ENCODE measurements at places on chromosomes 5 and 9. TPM values are rescaled to one million over a fixed set of nuclear protein-coding genes. Genes with fewer than 3 reads are reported as not detected.
A peak's percentile ranks its signal among the peaks of the same experiment; 100 is the strongest.

GRCh38 chr5:73373814-73374510, 74.6 kb downstream of the FOXD1 start:
- peaks cover 63% of the 10 kb centered on the region for H3K27me3 ChIP-seq
- H3K4me3 ChIP-seq = no peak overlapping the region
- H3K27ac ChIP-seq = no peak overlapping the region
- no peaks in the 10 kb centered on the region for H3K36me3 ChIP-seq
- no peak for DNase-seq

DNA sequence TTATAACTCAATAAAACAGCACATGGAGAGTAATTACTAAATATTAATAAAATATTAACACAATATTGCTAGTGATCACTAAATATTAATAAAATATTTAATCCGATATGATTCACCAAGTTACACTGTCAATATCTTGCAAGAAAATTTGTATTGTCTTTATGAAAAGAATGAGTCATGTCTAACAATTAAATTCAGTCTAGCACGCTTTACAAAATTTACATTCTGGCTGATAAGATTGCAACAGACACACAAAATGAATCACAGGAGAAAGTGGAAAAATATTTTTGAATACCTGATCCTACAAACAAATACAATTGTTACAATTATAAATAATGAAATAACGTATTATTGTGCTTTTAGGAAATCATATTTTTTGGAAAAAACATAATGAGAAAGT, 567.2 kb downstream of the EFNA5 start:
- DNase-seq = no peak
- no peaks in the 10 kb centered on the region for H3K27me3 ChIP-seq
- no peaks in the 10 kb centered on the region for H3K4me1 ChIP-seq
- H3K27ac ChIP-seq = no peak overlapping the region

DNA sequence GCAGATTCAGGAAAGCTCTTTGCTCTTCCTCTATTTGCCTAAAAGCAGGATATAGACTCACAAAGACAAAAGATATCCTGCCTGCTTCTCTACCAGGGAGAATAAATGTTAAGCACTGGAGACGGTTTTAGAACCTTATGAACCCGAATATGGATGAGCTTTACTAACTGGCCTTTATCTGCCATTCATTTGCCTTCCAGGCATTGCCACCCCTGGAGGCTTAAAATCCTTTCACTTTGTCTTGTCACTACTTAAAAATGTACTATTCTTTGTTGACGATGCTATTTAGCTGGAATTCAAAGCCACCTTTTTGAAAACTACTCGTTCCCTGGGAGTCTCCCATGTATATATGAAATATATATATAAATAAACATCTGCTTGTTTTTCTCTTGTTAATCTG, 23.2 kb upstream of the LVRN start:
- DNase-seq = no peak
- peaks cover 4% of the 10 kb centered on the region for H3K27me3 ChIP-seq
- H3K4me1 ChIP-seq = no peaks in the 10 kb centered on the region
- H3K4me3 ChIP-seq = no peak overlapping the region

GABRA1 gene
- not detected for total RNA-seq

CD180 gene
- total RNA-seq = not detected

GRCh38 chr5:180639741-180640610, 9.4 kb downstream of the FLT4 start:
- no peaks in the 10 kb centered on the region for H3K27me3 ChIP-seq
- no peaks in the 10 kb centered on the region for H3K4me1 ChIP-seq
- no peak for DNase-seq
- H3K27ac ChIP-seq = no peak overlapping the region
- no peak overlapping the region for H3K4me3 ChIP-seq
- no peaks in the 10 kb centered on the region for H3K36me3 ChIP-seq

- H3K27me3 ChIP-seq = no peaks in the 10 kb centered on the region
- peak overlapping the region; percentile 34 for H3K27ac ChIP-seq
- H3K4me1 ChIP-seq = peaks cover 33% of the 10 kb centered on the region
- DNase-seq = no peak
- H3K36me3 ChIP-seq = peaks cover 3% of the 10 kb centered on the region
Observed at GRCh38 chr5:55072666-55073065, 29.8 kb upstream of the GZMA start.

- no peaks in the 10 kb centered on the region for H3K4me1 ChIP-seq
- H3K27ac ChIP-seq = no peak overlapping the region
- H3K36me3 ChIP-seq = no peaks in the 10 kb centered on the region
- no peak overlapping the region for H3K4me3 ChIP-seq
Observed at GRCh38 chr9:19208653-19209052, 21.8 kb upstream of the DENND4C start.

DNA sequence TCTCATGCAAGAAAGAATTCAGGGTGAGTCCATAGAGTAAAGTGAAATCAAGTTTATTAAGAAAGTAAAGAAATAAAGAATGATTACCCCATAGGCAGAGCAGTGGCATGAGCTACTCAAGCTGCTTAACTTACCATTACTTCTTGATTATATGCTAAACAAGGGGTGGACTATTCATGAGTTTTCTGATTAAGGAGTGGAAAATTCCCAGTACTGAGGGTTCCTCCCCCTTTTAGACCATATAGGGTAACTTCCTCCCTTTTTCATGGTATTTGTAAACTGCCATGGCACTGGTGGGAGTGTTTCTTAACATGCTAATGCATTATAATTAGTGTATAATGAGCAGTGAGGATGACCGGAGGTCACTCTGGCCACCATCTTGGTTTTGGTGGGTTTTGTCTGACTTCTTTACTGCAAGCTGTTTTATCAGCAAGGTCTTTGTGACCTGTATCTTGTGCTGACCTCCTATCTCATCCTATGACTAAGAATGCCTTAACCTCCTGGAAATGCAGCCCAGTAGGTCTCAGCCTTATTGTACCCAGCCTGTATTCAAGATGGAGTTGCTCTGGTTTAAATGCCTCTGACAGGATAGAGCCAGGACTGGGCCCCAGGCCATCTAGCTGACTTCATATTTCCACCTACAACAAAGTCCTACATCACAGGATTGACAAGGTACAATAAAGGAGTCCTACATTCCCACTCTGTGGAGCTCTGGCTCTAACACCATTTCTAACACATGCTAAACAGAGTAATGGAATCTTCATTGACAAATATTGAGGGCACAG, 186.7 kb downstream of the NXNL2 start:
- H3K27me3 ChIP-seq = peaks cover 17% of the 10 kb centered on the region
- H3K4me3 ChIP-seq = no peak overlapping the region
- no peaks in the 10 kb centered on the region for H3K4me1 ChIP-seq
- no peak for DNase-seq
- no peak overlapping the region for H3K27ac ChIP-seq

DNA sequence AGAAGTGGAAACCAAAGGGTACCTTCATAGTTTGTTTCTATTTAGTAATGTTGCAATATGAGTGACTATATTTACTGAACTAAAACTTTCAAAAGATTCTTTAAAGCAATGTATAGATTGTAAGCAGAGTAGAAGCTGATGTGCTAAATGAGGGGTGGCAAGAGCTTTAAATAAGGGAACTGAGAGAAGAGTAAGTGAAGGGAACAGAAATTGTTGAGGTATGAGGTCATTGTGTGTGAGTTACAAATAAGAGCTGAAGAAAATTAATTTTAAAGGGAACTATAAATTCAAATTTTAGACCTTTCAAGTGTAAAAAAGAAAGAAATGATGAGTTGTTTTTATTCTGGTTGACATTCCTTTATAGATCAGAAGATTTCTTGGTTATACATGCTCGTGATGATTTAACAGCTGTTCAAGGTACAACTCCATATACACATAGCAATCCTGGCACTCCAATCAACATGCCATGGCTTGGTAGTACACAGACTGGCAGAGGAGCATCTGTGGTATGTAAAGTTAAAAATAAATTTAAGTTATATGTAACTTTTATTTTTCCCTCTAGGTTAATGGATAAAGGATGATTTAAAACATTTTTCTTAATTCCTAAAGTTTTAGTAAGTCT, 135.1 kb upstream of the TNFAIP8 start:
- H3K27ac ChIP-seq = no peak overlapping the region
- no peak overlapping the region for H3K4me3 ChIP-seq
- DNase-seq = no peak

GRCh38 chr5:150130493-150130922, 25.1 kb downstream of the PDGFRB start:
- no peak for DNase-seq
- no peaks in the 10 kb centered on the region for H3K4me1 ChIP-seq
- H3K4me3 ChIP-seq = no peak overlapping the region
- no peaks in the 10 kb centered on the region for H3K36me3 ChIP-seq
- no peak overlapping the region for H3K27ac ChIP-seq
- H3K27me3 ChIP-seq = no peaks in the 10 kb centered on the region

SLC46A2 gene
- not detected for total RNA-seq

- no peak for DNase-seq
- no peak overlapping the region for H3K27ac ChIP-seq
- H3K36me3 ChIP-seq = no peaks in the 10 kb centered on the region
- H3K4me3 ChIP-seq = no peak overlapping the region
- H3K27me3 ChIP-seq = peaks cover 2% of the 10 kb centered on the region
Observed at GRCh38 chr5:160651692-160652645, 200.0 kb downstream of the ATP10B start.

DNA sequence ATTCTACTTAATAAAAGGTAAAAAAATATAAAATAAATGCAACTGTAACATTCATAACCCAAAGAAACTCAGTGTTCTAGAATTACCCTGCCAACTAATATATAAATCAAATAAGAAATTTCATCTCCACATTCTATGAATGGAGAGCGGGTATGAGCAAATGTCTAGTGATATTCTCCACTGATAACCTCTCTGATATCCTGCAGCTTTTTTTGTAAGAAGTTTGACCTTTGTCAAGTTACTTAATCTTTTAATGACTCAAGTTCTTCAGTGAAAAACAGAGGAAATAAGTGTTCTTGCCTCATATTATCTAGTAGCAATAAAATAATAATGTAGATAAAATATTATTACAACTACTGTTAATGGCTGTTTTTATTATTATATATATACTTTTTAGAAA, 1275.6 kb upstream of the CDH9 start:
- no peak overlapping the region for H3K27ac ChIP-seq
- H3K4me1 ChIP-seq = no peaks in the 10 kb centered on the region
- H3K27me3 ChIP-seq = no peaks in the 10 kb centered on the region
- H3K4me3 ChIP-seq = no peak overlapping the region
- DNase-seq = no peak

DNA sequence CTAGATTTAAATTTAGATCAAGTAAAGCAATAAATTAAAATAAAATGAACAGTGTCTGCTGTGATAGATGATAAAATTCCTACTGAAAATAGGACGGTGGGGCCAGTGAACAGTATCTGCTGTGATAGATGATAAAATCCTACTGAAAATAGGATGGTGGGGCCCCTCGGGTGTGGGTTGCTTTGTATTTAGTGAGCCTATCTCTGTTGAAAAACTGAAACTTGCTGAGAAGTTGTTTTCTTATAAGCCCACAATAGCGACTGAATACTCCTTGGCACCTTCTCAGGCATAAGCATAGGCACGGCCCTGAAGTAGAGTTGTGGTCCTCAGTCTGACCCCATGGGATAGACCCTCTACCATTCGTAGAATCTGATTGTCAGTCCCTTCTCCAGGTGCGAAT, 5.7 kb downstream of the SDHA start:
- peaks cover 32% of the 10 kb centered on the region for H3K4me1 ChIP-seq
- no peak overlapping the region for H3K27ac ChIP-seq
- no peaks in the 10 kb centered on the region for H3K27me3 ChIP-seq
- peaks cover 28% of the 10 kb centered on the region for H3K36me3 ChIP-seq
- DNase-seq = no peak

GRCh38 chr9:130172161-130172857, at the start of gene NCS1:
NCS1 (plus strand) TSS chr9:130172404; CDS start chr9:130172664, 260 bp downstream.
- peaks cover 12% of the 10 kb centered on the region for H3K27me3 ChIP-seq
- peak within 1 kb of the TSS; percentile 80 for H3K4me3 ChIP-seq
- peak; percentile 68 for DNase-seq

DNA sequence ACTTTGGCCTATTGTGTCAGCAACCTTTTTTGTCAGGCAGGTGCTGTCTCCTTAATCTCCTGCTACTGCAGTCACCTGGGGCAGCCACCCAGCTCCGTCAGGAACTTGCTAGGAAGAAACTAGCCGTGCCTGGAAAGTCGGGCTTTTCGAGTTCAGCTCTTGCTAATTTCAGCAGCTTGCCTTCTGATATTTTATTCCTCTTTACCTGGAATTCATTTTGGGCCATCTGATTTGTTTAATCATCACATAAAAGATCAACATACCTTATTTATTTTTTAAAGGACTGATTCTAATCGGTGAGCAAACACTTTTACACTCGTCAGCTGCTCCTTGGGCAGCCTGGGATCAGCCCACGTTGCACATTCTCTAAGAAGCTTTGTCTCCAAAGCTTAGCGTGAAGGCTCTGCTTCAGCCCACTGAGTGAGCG, 42.2 kb downstream of the PRLR start:
- no peaks in the 10 kb centered on the region for H3K36me3 ChIP-seq
- no peaks in the 10 kb centered on the region for H3K4me1 ChIP-seq
- H3K27me3 ChIP-seq = peaks cover 7% of the 10 kb centered on the region
- H3K4me3 ChIP-seq = no peak overlapping the region
- no peak overlapping the region for H3K27ac ChIP-seq

GRCh38 chr5:173973616-173973969, 15.4 kb upstream of the C5orf47 start:
- H3K27me3 ChIP-seq = peaks cover 10% of the 10 kb centered on the region
- H3K4me3 ChIP-seq = peak overlapping the region; percentile 71
- no peaks in the 10 kb centered on the region for H3K36me3 ChIP-seq
- peak overlapping the region; percentile 47 for H3K27ac ChIP-seq
- H3K4me1 ChIP-seq = peaks cover 8% of the 10 kb centered on the region
- DNase-seq = peak; percentile 23

GRCh38 chr5:175921061-175921730, 46.9 kb downstream of the THOC3 start:
- H3K27ac ChIP-seq = no peak overlapping the region
- H3K4me1 ChIP-seq = peaks cover 2% of the 10 kb centered on the region
- no peak overlapping the region for H3K4me3 ChIP-seq

RELL2 gene
- total RNA-seq = 20.9 TPM

PDLIM7 gene
- 41.2 TPM for total RNA-seq

ARID3C gene
- 0.29 TPM for total RNA-seq

GBGT1 gene
- total RNA-seq = 3.9 TPM

ENG gene
- total RNA-seq = 11.6 TPM

DNA sequence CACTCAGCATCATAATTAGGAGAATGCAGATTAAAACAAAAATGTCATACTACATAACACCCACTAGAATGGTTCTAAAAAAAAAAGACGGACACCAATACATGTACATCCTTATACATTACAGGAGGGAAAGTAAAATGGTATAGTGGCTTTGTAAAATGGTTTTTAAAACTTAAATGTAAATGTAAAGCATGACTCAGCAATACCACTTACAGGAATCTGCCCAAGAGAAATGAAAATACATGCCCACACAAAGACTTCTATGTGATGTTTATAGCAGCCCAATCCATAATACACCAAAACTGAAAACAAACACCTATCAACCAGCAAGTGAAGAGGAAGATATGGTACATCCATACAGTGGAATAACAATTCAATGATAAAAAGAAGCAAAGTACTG, 939.1 kb upstream of the ACO1 start:
- H3K36me3 ChIP-seq = no peaks in the 10 kb centered on the region
- no peak overlapping the region for H3K27ac ChIP-seq
- H3K27me3 ChIP-seq = no peaks in the 10 kb centered on the region
- H3K4me1 ChIP-seq = peaks cover 16% of the 10 kb centered on the region
- no peak for DNase-seq

CDH9 gene
- total RNA-seq = not detected

GRCh38 chr9:115306865-115307264, 188.9 kb upstream of the TNC start:
- H3K27me3 ChIP-seq = peaks cover 2% of the 10 kb centered on the region
- H3K4me3 ChIP-seq = no peak overlapping the region
- H3K4me1 ChIP-seq = no peaks in the 10 kb centered on the region
- H3K27ac ChIP-seq = no peak overlapping the region

PCSK1 gene
- not detected for total RNA-seq

PCDHGA4 gene
- not detected for total RNA-seq

ADAMTSL2 gene
- total RNA-seq = 0.14 TPM

HAVCR2 gene
- total RNA-seq = 10.2 TPM

All from activated naive CD4-positive, alpha-beta T cell treated with anti-CD3 and anti-CD28 coated beads for 36 hours (primary cell).